ENCODE measurements at places on chromosomes 1 and 21. TPM values are rescaled to one million over a fixed set of nuclear protein-coding genes. Genes with fewer than 3 reads are reported as not detected.

Gene PCBP3
- total RNA-seq: 0.23 TPM

Gene CELSR2
- 16.9 TPM for total RNA-seq

Gene SGIP1
- total RNA-seq: not detected

Gene FAM229A
- total RNA-seq: 1.5 TPM

Gene USP33
- 27.0 TPM for total RNA-seq

Gene RGSL1
- total RNA-seq: not detected

Gene ANGPTL1
- not detected for total RNA-seq

Gene AHCYL1
- 29.6 TPM for total RNA-seq

Gene PRRX1
- total RNA-seq: 2.1 TPM

Gene SPRR2B
- not detected for total RNA-seq

Gene KRTAP13-2
- total RNA-seq: not detected

Gene FAM177B
- not detected for total RNA-seq

All from hair follicular keratinocyte (primary cell).